Right renal cortex interstitium (tissue), 3 donors: ENCODE measurements at places on chromosomes 3 and 15.

GRCh38 chr3:156594219-156594683 lies 39.3 kb upstream of the SSR3 start:
- no peak for DNase-seq

DNA sequence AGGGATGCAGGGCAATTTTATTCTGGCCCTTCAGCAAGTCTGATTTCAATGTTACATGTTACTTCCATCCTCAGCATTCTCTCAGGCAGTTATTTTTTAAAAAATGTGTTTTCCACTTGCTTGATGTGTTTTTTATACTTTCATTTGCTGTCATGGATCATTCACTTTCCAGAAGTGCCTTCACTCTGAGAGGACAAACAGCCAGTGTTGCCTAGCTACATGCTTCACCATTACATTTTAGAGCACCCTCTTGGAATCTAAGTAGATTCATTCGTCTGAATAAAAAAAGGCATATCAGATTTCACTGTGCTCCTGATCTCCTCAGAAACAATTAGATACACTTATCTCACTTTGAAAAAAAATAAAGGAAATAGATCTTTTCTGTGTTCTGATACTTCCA lies 93.6 kb upstream of the POU1F1 start:
- peak; percentile 23 for DNase-seq

DNA sequence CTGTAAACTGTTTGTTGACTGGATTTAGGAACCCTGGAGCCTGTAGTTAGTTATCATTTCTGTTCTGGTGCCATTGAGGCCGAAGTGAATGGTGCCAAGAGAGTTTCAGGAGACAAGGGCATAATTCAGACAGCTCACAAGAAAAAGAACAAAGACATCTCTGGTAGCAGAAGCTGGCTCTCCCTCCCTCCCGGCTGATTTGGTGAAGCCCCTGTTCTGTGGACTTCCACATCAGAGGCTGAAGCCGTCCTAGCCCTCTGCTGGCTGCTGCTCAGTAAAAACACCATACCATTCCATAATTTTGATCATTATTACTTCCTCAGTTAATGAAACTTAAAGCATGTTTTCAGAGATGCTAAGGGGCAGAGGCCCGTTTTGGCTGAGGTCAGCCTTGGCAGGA lies 381.2 kb upstream of the WNT5A start:
- DNase-seq = no peak

DNA sequence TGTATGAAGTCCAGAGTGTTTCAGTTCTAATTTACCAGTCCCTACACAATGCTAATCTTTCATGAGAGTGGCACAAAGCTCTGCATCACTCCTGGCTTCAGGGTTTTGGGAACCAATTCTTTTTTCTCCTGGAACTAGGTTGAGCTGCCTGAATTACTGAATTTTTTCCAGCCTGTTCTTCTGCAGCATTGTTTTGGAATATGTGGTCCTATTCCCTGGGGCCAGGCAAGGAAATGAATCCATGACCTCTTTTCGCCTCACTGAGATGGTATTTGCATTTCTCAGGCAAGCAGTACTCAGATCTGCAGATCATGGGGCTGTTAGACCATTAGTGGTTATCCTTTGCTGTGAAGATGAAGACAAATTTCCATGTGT lies 25.6 kb upstream of the GPR171 start:
- DNase-seq = no peak

DNA sequence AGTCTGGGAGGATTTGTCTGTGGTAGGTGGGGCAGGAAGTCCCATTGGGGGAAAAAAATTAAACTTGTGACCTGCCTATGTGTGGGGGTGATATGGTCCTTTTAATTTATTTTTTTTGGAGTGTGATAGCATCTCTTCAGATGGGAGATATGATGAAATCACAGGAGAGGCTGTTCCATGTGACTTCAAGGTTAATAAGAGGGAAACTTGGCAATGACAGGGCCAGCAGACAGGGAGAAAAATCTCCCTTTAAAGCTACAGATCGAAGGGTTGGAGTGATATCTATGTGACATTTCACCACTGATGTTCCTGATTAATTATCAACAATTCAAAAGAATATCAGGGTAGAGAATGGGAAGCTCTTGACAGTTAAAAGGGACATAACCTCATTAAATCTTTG lies 886.9 kb downstream of the TUSC7 start:
- no peak for DNase-seq

GRCh38 chr3:184277366-184277765 lies 1.5 kb downstream of the ECE2 start:
- no peak for DNase-seq

DNA sequence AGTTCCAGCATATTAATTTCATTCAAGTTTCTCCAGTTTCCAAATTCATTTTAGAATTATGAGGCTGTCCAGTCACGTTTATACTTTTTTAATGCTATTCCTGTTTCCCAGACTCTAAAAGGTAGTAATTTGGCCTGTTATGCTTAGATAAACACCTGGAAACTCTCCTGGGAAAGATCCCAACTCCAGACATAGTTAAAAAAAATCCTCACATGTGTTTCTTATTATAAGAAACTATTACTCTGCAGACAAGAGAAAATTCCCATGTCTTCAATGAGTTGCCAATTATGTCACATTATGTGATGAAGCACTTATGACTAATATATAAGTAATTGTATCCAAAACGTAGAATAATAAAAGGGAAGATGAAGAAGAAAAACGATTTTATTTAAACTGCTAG lies 137.1 kb upstream of the TMC3 start:
- no peak for DNase-seq

DNA sequence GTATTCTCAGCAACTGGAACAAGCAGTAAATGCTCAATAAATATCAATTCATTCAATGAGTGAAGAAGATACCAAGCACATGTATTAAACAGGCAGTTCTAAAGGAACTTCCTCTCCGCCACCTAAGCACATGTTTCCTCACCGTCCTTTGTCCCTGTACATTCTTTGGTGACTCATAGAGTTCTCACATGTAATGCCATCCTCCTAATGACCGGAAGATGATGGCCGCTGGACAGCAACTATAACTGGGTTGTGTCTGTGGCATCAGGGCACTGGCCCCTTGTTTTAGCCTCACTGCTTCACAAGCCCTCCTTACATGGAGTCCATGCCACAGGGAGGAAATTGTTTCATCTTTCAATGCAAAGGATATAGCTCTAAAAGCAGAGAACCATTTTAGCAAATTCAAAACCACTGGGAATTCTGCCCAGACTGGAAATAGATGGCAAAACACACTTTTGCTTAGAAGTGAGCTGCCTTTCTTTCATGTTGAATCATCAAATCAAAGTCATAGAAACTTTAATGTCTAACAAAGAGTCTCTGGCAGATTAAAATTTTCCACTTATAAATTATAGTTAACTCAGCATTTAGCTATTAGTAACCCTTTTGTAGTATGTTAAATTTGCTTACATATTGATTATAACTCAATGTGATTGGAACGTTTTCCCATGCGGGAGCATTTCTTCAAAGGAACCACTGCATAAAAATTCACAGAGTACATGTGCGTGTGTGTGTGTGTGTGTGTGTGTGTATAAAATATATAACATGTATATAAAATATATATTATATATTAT lies 74.1 kb downstream of the GAP43 start:
- DNase-seq = no peak

- no peak for DNase-seq
Measured at GRCh38 chr15:46117071-46117470, 482.2 kb downstream of the SQOR start.

- DNase-seq = no peak
Measured at GRCh38 chr3:39322936-39323335, 6.6 kb upstream of the CCR8 start.

DNA sequence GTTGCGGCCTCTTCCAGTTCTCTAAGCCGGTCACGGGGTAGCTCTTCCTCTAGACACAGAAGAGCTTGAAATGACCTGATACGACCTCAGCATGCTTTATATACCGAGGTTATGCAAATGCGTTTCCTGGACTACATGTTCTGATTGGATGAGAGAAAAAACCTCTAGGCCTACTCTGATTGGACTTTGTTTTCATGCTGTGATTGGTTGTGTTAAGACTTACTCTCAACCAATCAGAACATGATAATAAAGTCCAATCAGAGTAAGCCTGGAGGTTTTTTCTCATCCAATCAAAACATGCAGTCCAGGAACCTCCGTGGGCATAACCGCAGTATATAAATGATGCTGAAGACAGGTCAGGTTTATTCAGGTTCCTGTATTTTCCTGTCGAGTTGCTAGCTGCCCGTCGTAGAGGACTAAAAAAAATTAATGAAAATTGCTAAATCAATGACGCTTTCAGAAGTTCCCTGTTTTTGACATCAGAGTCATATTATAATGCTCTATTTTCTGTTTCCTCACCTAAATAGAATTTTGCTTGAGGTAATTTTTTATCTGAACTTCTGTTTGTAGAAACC lies 177.4 kb downstream of the POTEB3 start:
- no peak for DNase-seq

GRCh38 chr3:45923755-45924154 lies 19.5 kb upstream of the CXCR6 start:
- no peak for DNase-seq

DNA sequence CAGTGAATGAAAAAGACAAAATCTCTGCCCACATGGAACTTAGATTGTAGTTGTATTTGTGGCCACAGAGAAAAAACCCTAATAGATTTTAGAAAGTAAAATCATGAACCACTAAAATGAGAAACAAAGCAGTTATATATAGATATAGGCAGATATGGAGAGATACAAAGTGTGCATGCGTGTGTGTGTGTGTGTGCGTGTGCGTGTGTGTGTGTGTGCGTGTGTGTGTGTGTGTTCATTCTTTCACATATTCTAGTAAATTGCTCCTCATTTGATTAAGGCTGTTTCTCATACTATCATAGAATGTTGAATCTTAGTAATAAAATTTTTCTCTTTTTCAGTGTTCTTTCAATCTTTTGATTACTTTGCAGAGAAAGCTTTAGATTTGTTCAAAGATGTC lies 118.6 kb downstream of the DNAJB8 start:
- DNase-seq = no peak

GRCh38 chr15:62618432-62618831 lies 424.1 kb upstream of the TPM1 start:
- DNase-seq = no peak

DNA sequence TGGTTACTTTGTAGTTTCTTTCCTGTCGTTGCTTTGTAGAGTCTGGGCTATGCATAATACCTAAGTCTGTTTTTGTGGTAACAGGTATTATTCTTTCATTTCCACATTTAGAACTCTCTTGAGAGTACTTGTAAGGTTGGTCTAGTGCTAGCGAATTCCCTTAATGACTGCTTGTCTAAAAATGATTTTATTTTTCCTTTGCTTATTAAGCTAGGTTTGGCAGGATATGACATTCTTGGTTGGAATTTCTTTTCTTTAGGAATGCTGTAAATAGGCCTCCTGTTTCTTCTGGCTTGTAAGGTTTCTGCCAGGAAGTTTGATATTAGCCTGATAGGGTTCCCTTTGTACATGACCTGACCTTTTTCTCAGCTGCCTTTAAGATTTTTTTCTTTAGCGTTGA lies 70.1 kb upstream of the SGO1 start:
- DNase-seq = no peak

- DNase-seq = no peak
Measured at GRCh38 chr3:194308601-194309449, 42.3 kb downstream of the CPN2 start.

- DNase-seq = no peak
Measured at GRCh38 chr15:32851572-32851971, 133.8 kb downstream of the GREM1 start.

DNA sequence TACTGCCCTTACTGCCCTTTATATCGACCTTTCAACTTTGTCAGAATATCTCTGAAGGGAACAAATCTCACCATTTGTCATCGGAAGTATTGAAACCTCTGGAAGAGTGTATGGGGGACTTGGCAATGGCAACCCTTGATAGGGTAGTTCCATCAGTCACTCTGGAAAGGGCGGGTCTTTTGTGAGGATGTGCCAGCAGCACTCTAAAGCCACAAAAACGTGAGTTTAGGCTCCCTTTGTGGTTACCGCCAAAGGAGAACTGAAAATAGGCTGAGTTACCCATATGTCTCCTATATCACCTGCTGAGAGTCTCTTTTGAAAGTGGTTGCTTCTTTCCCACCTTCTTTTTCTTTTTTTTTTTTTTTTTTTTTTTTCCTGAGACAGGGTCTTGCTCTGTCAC lies 296.8 kb upstream of the CHRM5 start:
- DNase-seq = no peak

DNA sequence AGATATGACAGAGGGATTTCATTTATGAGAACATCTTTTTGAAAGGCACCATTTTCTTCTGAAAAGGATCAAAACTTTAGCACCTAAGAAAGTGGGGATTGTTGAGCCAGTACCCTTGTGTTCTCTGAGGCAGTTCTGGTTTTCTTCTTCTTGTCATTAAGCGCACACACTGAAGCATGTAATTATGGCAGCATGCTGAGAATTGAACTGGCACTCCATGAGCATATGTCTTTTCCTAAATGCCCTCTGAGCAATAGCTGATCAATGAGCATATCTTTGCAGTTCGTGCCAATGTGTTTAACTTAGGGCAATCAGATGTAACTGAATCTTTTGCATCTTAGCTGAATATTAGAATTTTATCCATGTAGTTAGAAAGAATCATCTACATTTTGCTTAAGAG lies 53.9 kb upstream of the VGLL3 start:
- no peak for DNase-seq

- DNase-seq = no peak
Measured at GRCh38 chr15:58415636-58416035, 16.2 kb upstream of the LIPC start.

- DNase-seq = no peak
Measured at GRCh38 chr3:139587797-139588196, 48.3 kb upstream of the RBP1 start.

DNA sequence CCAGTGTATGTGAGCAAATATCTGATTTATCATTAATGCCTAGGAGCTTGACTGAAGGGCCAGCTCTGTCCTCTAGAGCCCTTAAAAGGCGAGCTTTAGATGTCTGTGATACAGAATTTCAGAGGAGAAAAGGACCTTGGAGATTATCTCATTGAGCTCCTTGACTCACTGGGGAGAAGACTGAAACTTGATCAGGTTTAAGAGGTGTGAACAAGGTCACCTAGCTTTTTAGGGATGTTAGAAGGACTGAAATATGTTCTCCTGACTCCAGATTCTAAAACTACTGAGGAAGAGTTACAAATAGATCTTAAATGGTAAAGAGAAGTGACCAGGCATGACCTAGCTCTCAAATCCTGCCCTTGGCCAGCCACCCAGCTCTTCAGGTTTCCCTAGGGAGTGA lies 193.7 kb upstream of the BHLHE40 start:
- no peak for DNase-seq

- no peak for DNase-seq
Measured at GRCh38 chr3:98978068-98978811, 76.7 kb upstream of the DCBLD2 start.
